Stimulated activated CD4-positive, alpha-beta T cell treated with anti-CD3 and anti-CD28 coated beads, Interleukin-1b, Interleukin-23, amount 100 ng/mL, for 1 hour (primary cell): ENCODE measurements at places on chromosomes 2 and 18.

DNA sequence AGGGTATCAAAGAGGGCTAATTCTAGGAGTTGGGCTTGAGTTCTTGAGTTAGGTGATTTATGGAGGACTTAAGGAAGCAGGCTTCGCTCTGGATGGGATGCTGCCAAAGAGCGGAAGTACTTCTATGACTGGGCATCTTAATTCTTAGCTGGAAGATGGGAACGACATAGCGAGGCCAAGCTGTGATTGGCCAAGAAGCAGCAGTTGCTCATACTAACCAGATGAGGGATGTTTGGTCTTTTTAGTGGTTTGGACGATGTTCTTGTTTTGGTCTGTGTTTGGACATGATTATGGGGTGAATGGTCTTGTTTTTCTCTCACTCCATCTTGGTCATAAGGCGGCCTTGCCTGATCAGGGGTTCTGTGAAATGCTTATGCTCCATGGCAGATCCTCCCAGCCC, 133.7 kb downstream of the MSH2 start:
- no peak for DNase-seq

DNA sequence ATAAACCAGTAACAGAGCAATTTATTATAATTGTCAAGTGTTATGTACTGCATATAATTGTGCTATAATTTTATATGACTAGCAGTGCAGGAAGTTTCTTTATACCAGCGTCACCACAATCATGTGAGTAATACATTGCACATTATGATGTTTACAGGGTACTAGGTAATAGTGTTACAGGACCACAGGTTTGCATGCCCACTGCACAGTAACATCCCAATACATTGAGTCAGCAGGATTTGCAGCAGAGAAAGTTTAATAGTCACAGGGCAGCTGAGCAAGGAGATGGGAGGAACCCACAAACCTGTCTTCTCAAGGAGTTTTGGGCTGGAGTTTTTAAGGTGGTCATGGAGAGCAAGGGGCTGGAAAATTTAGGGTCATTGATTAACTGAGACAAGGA, 1042.9 kb upstream of the ACVR2A start:
- DNase-seq, result no peak

DNA sequence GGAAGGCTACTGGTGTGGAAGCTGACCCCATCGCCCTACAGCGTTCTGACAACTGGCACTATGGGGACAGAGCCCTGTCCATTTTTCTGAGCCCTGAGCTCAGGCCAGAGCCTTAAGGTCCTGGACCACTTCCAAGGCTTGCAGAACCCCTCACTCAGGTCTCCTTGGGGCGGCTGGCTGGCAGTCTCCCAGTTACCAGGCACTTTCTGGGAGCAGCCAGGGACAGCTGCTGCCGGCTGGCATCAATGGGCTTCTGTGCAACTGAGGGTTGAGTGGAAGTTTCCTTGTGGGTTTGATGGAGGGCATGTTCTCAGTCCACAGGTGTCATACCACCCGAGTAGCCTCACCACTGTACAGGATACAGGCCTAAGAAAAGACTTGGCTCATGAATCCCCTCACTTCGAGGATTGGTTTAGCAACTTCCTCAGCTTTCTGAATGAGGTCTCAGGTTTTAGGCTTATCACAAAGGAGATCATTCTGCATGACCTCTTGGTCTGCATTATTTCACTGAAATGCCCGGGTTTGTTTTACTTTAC, 27.4 kb upstream of the WIPF1 start:
- no peak for DNase-seq

- DNase-seq, result no peak
Observed at GRCh38 chr2:134745023-134745422, 26.2 kb upstream of the TMEM163 start.

GRCh38 chr18:63578357-63578958, 8.7 kb upstream of the SERPINB13 start:
- DNase-seq, result no peak

DNA sequence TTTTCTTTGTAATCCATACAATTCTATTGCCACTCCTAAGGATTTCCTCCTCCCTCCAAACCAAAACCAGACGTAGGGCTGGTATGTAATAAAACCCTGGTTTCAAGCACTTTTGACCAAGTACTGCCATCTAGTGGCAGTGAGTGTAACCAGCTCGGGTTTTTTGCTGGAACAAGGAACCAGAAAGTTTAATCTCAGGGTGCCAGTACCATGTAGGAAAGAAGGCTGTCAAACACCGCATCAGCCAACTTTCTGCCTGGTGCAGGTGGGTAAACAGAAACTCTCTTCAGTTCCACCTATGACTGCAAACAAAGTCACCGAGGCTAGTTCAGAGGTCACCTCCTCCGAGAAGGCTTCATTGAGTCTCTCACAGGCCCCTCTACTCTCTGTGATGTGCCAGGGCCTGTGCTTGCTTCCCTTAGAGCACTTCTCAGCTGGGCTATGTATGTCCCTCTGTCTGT, 10.2 kb upstream of the THNSL2 start:
- no peak for DNase-seq

DNA sequence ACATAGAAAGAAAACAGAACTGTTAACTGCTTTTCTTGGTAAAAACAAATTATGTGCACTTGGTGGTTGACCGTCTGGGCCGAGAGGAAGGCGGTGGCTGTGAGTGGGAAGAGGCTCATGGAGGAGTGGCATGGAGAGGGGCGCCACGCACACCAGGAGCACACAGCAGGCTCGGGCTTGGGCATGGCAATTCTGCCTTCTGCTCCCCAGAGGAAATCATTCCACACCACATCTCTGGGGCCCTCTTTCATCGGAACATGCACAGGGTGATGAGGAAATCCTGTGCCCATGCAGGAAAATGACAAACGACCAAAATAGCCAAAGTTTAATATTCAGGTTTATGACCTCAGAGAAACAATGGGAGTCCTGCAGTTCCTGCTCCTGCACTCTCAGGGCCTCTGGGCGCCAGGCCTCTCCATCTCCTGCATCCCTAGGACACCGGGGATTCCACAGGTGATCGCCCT, 26.4 kb downstream of the WDFY1 start:
- no peak for DNase-seq

DNA sequence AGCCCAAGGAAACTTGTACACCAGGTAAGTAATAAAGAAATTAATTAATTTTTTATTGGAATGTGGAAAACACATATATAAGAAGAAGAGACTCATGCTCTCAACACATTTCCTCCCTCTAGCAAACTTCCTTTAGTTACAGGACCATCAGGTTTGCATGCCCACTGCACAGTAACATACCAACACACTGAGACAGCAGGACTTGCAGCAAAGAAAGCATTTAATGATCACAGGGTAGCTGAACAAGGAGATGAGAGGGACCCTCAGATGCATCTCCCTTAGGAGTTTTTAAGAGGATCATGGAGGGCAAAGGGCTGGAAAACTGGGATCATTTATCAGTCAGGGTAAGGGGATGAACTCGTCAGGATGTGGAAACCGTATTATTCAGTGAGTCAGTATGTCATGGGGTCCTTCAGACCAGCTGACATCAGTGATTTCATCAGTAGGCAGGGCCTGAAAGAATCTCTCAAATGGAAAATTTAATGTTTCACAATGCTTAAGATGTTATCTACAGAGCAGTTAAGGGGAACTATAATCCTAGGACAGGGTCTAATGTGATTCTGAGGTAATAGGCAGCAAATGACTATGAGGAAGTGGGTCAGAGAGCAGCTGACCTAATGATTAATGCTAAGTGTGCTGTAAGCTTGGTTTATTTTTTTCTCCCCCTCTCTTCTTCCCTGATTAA, 193.8 kb upstream of the RND3 start:
- no peak for DNase-seq

DNA sequence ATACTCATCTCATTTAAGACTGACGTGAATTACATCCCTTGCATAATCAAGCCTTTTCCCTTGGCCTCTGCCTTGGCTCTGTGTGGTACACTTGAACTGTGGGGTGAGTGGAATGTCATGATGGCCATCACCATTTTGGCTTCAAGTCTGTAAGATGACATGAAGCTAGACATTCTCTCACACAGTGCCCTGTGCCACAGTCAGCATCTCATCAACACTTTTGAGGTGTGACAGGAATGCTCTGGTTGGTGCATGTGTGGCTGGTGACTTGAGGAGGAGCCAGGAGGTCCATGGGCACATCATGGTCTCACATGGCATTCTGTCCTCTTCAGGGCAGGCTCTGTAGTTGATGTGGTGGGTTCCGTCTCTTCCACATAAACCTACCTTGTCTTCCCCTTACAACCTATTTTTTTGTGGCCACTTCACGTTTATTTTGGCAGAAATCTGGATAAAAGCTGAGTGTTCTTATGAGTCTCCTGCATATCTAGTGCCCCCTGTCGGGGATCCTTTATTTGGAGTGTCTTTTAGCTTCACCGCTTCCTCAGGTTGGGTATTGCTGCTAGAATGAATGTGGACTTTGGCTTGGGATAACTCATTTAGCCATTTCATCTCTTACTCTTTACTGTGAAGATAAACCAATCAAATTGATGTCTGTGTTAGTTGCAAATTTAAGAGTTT, 28.1 kb downstream of the MAP4K4 start:
- no peak for DNase-seq

DNA sequence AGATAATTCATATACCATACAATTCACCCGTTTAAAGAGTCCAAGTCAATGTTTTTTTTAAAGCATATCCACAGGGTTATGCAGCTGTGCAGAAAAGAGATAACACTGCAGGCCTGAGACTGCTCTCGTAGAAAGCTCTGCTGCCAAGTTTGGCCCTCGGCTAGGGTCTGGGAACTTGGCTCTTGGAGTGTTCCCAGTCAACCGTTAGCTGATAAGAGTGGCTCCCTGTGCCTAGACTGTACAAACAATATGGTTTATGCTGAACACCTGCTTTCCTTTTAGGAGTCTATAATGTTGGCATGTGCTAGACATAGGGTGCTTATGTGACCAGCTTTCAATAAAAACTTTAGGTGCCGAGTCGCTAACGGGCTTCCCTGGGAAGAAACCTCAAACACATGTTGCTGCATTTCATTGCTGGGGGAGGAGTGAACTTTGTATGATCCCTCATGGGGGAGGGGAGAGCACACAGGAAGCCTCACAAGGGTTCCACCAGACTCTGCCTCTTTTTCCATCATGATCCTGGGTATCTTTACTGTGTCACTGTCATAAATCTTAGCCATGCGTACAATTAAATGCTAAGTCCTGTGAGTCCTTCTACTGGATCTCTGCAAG, 34.7 kb downstream of the RFX8 start:
- DNase-seq, result no peak

- no peak for DNase-seq
Observed at GRCh38 chr2:60439219-60439974, 114.1 kb downstream of the BCL11A start.

DNA sequence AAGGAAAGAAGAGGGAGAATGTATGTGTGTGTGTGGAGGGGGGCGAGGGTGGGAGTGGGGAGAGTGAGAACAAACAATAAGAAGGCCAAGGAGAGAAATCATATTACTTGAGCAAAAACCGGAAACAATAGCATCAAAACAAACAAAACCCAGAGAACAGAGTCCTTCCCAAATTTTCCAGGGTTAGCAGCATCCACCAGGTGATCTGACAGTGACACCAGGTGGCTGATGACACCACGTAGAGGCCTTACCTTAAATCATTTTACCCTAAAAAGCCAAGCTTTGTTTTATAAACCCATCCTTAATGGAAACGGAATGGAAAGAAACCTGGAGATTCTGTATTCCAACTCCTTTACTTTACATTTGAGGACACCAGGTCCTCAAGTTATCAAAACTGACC, 42.9 kb downstream of the CDCA7 start:
- no peak for DNase-seq

GRCh38 chr2:106114166-106114565, 79.9 kb downstream of the UXS1 start:
- DNase-seq, result no peak

- no peak for DNase-seq
Observed at GRCh38 chr18:36752929-36753865, 75.6 kb downstream of the TPGS2 start.

DNA sequence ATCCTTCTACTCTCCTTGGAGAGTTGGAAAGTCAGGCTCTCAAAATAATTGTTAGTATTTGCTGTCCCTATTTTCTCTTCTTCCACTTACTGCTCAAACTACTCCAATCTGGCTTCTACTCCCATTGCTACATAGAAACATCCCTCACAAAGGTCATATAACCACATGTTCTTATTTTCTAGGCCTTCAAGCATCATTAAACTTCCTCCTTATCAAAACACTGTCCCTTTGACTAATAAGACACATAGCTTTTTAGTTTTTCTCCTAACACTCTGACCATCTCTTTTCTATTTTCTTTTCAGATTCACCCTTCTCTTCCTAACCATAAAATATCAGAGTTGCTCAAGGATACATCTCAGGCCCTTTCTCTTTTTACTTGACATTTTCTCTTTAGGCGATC, 148.3 kb downstream of the MBD2 start:
- DNase-seq, result no peak

DNA sequence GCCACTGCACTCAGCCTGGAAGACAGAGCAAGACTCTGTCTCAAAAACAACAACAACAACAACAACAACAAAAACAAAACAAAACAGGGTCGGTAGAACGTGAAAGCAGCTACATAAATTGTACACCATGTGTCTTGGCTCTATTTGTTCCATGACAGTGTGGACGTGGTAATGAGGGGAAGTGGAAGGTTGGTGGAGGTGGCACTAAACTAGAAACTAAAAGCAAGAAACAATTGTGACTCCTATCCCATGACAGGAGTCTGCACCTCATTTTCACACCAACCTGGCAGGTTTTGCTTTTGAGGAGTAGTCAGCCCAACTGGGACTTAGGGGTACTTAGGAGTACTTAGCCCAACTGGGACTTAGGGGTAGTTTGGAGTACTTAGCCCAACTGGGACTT, 62.5 kb upstream of the MRPS9 start:
- no peak for DNase-seq

- no peak for DNase-seq
Observed at GRCh38 chr2:65357095-65357958, 75.1 kb downstream of the SPRED2 start.

DNA sequence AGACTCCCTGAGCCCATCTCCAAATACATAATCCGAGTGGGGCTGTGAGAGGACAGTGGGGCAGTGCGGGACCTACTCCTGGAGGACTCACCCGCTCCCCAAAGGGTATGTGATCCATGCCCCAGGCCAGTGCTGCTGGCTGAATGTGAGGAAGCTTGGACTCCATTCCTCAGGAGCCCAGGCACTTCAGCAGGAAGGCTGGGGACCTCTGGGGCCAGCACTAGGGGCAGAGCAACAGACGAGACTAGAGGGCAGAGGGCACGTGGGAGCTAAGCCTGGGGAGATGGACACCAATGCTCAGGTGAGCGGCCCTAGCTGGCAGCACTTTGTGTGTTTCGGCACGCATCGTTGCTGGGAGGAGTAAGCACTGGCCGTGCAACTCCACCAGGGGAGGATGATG, 84.9 kb downstream of the MALT1 start:
- DNase-seq, result no peak

DNA sequence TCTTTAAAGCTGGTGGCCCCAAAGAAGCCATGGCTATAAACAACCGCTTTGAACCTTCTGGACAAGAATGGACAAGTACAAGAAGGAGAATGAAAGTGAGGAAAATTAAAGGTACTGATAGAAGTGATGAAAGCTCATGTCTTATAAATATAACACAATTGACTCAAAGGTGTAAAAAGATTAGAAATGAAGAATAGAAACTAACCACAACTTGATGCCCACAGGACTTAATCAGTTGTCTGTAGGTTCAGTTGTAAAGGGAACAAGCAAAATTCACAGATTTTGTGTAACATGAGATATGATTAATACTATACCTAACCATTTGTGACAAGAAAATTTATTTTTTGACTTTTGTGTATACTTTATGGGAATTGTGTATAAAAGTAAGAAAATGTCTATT, 135.7 kb downstream of the NUP35 start:
- no peak for DNase-seq

- DNase-seq, result no peak
Observed at GRCh38 chr18:45686891-45687611, 36.9 kb upstream of the SLC14A1 start.
